ENCODE measurements at places on chromosomes 4 and X.

DNA sequence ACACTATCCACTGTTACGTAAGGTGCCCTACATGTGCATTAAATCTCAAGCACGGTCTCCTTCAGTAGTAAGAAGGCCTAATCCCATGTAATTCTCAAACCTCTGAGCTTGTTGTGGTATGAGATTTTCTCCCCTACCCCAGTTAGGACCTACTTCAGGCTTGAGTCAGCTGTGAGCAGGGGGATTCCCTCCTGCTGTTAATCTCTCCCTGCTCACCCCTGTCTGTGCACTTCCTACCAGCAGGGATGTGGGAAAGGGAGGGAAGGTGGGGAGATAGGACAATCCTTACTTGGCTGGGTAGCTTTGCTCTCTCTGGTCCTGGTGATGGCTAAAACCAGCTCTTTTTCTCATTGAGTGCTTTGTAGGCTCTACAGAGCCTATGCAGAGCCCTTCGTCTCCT is 60.8 kb downstream of the PALLD start:
- DNase-seq = no peak

- no peak for DNase-seq
These were observed 125.5 kb downstream of the C4orf51 start for GRCh38 chr4:145805490-145805889.

- no peak for DNase-seq
These were observed 237.8 kb downstream of the TRAM1L1 start for GRCh38 chr4:116847616-116848015.

GRCh38 chr4:179017581-179017980 is 1575.3 kb upstream of the AGA start:
- no peak for DNase-seq

- no peak for DNase-seq
These were observed 375.2 kb downstream of the MAGEE1 start for GRCh38 chrX:76802708-76803107.

GRCh38 chr4:71275004-71275403 is 63.8 kb upstream of the SLC4A4 start:
- DNase-seq = no peak

GRCh38 chr4:48340276-48340964 is 909 bp upstream of the SLAIN2 start:
- peak; percentile 34 for DNase-seq

GRCh38 chrX:54413753-54414152 is 26.5 kb upstream of the TSR2 start:
- DNase-seq = no peak

GRCh38 chr4:20028645-20029044 is 223.1 kb upstream of the SLIT2 start:
- no peak for DNase-seq

GRCh38 chr4:91434631-91435030 is 869.1 kb upstream of the GRID2 start:
- DNase-seq = no peak

DNA sequence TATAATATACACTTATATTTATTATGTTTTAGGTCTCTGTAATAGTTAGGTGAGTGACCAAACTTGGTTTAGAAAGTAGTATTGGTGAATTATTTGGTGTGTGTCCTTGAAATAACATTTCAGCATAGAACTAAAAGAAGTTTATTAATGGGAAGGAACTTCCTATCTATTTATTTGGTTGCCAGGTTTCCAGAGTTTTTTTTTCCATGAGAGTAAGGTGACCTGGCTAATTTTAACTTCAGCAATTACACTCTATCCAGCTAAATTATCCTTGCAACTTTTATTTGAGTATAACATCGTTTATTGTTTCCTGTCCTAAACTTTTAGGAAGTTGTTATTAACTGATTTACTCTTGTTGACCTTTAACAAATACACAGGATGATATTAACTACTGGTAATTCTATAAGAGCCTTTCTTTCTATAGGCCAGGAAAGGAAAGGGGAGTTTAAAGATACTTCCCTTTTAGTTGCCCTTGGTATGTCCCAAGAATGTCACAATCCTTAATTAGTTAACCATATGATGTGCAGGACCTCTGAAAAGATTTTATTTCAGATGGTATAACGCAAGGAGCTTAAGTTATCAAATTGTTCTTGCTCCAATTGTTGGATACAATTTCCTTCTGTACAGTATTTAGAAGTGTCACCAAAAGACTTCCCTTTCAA is 18.9 kb downstream of the PRDM8 start:
- no peak for DNase-seq

DNA sequence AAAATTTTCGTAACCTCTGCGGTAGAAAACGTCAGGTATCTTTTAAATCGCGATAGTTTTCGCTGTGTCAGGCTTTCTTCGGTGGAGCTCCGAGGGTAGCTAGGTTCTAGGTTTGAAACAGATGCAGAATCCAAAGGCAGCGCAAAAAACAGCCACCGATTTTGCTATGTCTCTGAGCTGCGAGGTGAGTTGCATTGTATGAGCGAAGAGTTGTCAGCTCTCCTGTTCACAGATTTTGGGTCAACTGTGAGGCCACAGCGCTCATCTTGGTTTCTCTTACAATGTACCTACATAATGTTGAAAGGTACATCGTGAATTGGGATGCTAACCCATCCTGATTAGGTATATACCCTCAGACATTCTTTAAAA is 486 bp downstream of the CLCN3 start:
- DNase-seq = no peak

DNA sequence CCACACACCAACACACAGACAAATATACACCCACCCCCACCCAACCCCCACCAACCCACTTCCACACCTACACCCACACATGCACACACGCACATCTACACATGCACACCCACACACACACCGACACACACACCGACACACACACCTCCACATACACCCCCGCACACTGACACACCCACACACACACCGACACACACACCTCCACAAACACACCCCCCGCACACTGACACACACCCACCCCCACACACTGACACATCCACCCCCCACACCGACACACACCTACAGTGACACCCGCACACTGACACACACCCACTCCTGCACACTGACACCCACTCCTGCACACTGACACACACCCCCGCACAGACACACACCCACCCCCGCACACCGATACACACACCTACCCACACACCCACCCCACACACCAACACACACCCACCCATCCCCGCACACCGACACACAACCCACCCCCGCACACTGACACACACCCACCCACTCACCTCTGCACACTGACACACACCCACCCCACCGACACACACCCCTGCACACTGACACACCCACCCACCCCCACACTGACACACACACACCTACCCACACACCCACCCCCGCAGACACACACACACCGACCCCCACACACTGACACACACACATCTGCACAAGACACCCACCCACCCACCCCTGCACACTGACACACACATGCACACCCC is 31.1 kb downstream of the FGFRL1 start:
- no peak for DNase-seq

- no peak for DNase-seq
These were observed 8.4 kb downstream of the BTK start for GRCh38 chrX:101377547-101377946.

DNA sequence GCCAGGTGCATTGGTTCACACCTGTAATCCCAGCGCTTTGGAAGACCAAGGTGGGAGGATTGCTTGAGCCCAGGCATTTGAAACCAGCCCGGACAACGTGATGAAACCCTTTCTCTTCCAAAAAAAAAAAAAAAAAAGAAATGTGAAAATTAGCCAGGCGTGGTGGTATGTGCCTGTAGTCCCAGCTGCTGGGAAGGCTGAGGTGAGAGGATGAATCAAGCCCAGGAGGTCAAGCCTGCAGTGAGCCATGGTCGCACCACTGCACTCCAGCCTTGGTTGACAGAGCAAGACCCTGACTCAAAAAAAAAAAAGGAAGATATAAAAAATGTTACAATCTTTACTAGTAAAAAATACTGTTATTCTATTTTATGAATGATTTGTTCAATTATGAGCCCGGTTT is 5.9 kb downstream of the FAM199X start:
- DNase-seq = no peak

DNA sequence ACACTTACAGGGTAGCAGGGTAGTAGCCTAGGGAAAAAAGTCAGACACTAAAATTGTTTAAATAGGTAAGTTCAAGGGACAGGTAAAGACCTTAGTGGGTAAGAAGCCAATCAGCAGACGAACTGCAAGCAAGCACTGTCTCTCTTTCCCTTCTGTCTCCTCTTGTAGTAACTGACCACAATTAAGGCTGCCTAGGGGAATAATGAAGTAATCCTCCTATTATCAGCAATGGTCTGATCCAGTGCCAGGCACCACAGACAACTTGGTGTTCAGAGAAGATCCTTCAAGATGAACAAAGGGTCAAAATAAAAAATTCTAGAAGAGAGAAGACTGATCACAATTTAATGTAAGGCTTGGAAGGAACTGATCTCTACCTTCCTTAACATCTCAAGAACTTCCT is 62.9 kb downstream of the ELOVL6 start:
- no peak for DNase-seq

DNA sequence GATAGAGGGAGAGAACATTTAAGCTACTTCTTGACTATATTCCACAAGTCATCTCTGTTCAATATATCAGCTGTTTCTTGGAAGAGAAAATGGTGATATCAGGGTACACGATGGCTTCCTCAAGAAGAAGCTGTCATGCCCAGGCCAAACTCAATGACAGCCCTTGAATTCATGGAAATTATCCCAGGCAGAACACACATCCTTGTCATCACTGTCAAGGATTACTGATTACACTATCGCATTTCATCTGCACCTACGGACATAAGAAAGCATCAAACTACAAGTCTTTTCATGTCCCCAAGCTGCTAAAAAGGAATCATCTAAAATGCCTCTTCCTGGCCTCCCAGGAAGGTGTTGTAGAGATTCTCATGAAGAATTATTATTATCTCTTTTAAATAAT is 165.2 kb upstream of the SLC7A11 start:
- no peak for DNase-seq

DNA sequence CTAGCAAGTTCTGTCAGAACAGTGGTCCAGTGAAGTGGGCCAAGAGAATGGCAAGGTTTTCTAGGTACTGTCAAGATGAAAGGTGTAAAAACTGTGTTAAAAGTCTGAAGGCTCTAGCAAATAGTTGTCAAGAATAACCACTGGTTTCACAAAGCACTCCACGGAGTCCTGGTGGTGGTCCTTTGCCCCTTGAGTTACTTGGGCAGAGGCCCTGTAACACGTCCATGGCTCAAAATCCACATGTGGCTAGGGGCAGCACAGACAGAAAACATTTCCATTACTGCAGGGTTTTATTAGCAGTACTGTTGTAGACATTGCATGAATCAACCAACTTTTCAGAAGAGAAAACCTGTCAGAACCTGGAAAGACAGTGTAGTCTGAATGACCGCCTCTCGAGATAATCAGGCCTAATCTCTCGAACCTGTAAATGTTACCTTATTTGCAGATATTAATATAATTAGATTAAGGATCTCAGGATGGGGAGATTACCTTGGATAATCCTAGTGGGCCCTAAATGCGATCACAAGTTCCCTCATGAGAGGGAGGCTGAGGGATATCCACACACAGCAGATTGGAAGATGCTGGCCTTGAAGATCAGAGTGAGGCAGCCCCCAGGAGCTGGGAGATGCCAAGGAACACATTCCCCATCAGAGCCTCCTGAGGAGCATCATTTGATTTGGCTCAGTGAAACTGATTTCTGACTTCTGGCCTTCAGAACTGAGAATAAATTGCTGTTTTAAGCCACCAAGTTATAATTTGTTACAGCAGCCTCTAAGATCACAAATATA is 34.7 kb downstream of the ERVMER34-1 start:
- no peak for DNase-seq

DNA sequence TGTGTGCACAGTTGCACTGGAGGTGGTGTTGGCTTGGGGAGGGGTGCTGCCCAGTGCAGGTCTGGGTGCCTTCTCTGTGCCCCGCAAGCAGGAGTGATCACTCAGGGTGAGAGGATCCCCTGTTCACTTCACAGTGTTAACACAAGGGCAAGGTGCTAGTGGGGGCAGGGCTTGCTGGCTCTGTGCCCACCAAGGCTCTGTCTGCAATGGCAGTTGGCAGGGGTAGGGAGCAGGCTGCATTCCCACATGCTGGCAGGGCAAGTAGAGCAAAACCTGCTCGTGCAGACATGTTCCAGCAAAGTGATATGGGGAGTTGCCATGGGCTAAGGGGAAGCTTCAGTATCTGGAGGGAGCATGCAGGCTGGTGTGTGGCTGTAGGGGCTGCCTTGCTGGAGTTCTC is 428.0 kb downstream of the ZNF674 start:
- DNase-seq = no peak

DNA sequence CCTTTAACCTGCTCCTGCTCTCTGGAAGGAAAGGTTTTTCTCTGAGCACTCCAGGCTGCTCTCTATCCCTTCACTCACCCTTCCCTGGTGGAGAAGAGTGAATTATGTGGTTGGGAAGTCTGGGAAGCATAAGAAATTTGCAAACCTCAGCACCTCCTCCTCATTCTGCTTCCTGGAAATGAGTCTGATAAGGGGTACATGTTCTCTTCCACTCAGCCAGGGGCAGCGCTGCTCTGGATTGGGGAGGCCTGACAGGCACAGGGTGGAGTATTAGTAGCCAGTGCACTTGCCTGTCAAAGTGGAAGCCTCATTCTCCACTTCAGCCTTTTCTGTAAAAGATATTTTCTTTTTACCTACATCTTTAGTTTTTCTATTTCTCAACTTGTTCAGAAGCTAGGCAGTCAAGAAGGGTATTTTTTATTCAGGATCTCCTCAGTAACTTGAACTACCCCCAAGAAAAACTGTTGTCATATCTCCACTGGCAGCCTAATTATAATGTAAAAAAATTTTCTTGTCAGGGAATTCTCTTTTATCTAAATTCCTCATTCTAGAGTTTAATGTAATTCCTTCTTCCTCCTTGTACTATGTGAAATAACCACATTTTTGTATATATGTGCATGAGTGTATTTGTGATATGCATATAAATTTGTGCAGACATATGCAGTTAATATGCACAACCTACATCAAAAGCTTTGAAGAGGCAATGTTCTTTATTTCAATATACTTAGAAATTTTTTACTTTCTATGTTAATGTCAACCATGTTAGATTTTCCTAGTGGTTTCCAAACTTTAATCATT is 15.3 kb downstream of the ADAMTS3 start:
- DNase-seq = no peak

GRCh38 chr4:139826426-139826825 is 160.8 kb downstream of the MGST2 start:
- no peak for DNase-seq

- DNase-seq = no peak
These were observed 75.9 kb downstream of the HCCS start for GRCh38 chrX:11187001-11187400.

DNA sequence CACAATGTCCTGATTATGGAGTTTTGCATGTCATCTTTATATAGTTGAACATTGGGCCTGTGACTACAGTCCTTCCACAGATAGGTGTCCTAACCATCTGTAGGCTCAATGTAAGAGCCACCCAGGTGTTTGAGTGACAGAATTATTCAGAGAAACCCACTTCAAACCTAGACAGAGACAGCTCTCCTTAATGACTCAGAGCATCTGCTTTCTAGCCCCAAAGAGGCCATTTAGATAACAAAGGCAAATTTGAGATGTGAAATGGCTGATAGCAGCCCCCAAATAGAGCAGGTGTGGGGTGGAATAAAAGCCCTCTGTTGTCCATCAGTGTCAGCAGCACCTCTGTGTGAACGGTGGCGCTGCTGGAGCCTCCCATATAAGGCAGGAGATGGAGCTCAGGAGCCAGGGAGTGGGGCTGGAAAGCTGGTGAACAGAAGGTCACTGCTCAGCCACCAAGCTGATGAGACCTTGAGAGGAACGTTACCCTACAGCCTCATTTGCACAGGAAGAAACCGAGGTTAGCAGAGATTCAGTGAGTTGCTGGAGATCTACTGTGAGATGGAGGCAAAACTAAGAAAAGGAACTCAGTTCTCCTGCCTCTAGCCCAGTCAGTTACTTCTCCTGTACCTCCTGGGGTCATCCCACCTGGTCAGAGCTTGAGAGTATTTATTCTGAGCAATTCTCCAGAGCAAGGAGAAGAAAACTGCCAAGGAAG is 153.3 kb upstream of the LNX1 start:
- DNase-seq = no peak

Measured in AG09309 (cell line).